ENCODE measurements at places on chromosomes 5 and 9.

DNA sequence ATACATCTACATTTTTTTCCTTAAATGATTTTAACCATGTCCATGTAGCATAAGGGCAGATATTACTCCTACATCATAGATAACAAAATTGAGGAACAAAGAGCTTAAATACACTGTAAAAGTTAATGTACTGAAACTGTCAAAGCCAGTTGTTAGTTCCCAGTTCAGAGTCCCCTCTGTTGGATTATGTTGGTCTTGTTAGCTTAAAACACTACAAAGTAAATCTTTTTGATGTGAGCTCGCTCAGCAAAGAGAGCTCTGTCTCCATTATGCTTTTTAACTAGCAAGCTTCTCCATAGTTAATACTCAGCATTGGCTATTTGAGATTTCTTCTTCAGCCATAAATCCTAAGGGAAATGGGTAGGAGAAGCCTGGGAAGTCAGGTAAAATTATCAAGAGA is 149.1 kb downstream of the ADAMTS6 start:
- DNase-seq, result no peak

DNA sequence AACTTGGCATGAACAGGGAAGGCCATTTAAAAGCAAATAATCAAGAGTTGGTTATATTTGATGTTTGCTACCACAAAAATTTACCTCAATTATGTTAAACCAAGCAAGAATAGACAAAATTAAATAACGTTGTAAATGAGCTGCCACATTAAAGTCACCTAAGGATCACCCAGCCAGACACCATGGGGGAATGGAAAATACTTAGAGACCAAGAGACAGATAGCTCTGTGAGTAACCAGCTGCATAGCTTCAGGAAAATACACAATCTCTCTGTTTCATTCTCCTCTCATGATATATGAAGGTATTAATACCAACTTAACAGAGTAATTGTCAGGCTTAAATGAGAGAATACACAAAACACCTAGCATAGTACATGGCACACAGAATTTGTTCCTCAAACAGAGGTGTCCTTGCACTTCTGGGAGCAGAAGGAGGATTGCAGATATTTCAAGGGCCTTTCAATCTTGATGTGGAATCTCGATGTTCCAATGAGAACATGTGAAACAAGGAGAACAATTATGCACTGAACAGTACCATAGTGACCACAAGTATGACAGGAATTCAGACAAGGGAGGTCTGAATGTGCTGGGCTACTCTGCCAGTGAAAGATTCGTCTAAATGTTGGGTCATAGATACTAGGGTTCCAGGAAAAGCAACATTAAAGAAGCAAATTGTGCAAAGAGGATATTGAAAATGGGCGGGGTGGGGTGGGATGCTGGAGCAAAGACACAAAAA is 18.6 kb downstream of the JAKMIP2 start:
- no peak for DNase-seq

GRCh38 chr9:95756986-95757385 is 118.5 kb upstream of the ERCC6L2 start:
- no peak for DNase-seq

DNA sequence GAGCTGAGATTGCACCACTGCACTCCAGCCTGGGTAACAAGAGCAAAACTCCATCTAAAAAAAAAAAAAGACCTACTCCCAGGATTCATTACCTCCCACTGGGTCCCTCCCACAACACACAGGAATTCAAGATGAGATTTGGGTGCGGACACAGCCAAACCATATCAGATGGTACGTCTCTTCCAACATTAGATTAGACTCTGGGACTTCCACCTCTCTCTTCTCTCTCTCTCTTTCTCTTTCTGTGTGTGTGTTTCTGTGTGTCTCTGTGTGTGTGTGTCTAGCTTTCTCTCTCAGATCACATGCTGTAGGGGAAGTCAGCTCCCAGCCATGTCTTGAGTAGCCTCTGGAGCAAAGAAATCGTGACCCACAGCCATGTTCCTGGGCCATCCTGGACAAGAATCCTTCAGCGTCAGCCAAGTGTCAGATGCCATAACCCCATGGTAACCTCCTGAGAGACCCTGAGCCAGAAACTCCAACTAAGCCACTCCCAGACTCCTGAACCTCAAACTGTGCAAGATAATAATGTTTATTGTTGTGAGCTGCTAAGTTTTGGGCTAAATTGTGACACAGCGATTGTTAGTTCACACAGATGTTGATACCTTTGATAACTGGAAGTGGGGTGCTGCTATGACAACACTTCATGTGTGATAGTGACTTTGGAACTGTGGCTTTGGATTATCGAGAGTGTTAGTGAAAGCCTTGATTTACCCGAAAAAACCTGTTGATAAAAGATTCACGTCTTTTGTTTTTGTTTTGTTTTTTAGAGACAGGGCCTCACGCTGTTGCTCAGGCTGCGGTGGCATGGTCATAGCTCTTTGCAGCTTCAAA is 4.1 kb upstream of the CMBL start:
- DNase-seq, result no peak

DNA sequence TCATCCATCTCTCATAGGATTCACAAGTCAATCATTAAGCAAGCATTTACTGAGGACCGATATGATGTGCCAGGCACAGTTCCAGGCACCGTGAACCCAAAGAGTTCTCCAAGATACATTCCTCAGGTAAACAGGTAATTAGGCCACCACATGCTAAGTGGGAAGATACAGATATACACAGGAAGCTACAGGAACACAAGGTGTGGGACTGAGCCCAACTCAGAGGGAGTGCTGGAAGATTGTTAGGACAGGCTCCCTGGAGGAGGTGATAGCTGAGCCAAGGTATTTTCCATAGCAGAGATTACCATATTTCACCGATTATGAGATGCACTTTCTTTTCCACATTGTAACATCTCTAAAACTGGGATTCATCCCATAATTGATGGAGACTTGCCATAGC is 31.4 kb upstream of the RAI14 start:
- no peak for DNase-seq

GRCh38 chr5:108747774-108748400 is at the start of gene FER:
Gene FER (plus strand): TSS chr5:108747897. CDS start chr5:108798183, 50,286 bp downstream.
- DNase-seq, result peak; percentile 31

DNA sequence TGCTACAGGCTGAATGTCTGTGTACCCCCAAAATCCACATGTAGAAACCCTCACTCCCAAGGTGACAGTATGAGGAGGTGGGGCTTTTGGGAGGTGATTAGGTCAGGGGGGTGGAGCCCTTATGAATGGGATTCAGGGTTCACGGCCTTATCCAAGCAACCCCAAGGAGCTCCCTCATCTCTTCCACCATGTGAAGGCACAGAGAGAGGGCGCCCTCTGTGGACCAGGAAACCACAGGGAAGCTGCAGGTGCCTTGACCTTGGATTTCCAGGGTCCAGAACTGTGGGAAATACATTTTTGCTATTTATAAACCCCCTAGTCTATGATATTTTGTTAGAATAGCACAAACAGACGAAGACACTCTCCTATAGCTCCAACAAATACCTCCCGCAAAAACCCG is 53.6 kb upstream of the IRX2 start:
- no peak for DNase-seq

GRCh38 chr5:109701252-109701651 is 11.5 kb downstream of the MAN2A1 start:
- DNase-seq, result no peak

Data from activated CD4-positive, CD25-positive, alpha-beta regulatory T cell treated with anti-CD3 and anti-CD28 coated beads, Interleukin-2, amount 50 U/mL, for 72 hours (primary cell).